ENCODE measurements at places on chromosomes 2 and 18.

DNA sequence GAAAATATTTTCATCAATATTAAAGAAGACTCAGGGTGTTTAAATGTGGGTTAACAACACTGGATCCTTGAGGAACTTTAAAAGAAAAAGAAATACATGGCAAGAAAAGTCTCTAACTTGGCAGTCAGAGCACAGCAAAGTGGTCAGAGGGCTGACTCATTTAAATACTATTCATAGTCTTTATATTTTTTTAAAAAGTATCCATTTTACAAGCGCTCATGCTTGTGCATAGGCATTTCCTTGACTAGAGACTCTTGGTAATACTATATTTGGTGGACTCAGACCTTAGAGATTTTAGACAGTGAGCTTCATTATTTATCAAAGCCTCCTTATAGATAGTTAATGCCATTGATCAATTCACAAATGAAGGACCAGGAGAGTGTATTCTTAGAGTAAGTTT, 110.2 kb downstream of the ABCA12 start:
- no peak for DNase-seq

- no peak for DNase-seq
Measured at GRCh38 chr2:144550084-144550483, 30.2 kb upstream of the ZEB2 start.

DNA sequence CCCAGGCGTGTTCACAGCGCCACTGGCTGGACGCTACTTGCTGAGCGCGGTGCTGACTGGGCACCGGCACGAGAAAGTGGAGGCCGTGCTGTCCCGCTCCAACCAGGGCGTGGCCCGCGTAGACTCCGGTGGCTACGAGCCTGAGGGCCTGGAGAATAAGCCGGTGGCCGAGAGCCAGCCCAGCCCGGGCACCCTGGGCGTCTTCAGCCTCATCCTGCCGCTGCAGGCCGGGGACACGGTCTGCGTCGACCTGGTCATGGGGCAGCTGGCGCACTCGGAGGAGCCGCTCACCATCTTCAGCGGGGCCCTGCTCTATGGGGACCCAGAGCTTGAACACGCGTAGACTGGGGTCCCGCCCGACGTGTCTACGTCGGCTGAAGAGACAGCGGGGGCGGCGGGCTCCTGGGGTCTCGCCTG, 891 bp upstream of the KHK start:
- DNase-seq = peak; percentile 87

GRCh38 chr18:8478166-8478967, 130.9 kb upstream of the RAB12 start:
- DNase-seq = peak; percentile 79

- DNase-seq = no peak
Measured at GRCh38 chr2:64738026-64738425, 84.3 kb upstream of the SERTAD2 start.

- DNase-seq = peak; percentile 69
Measured at GRCh38 chr2:171523088-171524017, 1.1 kb downstream of the CYBRD1 start.

DNA sequence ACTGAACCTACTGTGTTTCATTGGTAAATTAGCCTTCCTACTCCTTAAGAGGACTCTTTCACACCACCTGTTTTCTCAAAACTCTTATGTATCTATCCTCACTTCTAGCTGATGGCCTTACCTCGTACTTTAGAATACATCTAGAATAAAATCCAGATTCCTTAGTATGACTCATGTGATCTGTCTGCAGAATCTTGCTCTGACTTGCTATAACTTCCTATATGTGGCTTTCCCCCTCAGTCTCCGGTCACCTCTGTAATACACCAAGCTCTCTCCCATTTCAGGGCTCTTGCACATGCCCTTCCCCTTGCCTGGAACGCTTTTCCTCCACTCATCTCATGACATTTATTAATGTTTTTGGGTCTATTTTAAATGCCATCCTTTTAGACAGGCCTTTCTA, 95.6 kb upstream of the LHCGR start:
- DNase-seq = no peak

- DNase-seq = peak; percentile 72
Measured at GRCh38 chr2:222319586-222320435, 21.0 kb upstream of the PAX3 start.

- DNase-seq = peak; percentile 49
Measured at GRCh38 chr2:98445683-98446581, 1.3 kb downstream of the INPP4A start.

DNA sequence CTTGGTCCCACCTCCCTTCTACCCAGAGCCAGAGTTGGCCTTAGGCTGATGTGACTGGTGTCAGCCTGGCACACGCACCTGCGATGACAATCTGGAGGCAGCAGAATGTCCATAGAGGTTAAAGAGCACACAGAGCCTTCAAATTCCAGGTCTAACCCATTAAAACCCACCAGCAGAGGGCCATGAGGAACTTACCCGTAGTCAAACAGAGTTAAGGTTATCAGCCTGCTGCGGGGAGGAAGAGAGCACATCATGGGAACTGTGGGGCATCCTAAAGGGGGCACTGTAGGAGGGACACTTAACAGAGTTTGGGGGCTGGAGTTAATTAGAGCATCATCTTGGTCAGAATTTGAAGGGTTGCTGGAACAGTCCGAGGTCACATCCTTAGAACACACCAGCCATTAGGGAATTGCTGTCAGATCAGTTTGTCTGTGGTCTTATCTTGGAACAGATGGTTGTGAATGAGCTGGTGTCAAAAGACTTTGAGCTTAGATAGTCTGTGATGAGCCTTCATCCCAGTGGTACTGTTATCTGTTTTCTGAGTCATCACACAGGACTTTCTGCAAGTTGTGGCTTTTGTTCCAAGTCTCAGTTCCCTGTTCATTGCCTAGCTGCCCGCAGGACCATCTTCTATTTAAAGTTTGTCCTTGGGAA, 248.6 kb downstream of the LOXHD1 start:
- no peak for DNase-seq

- DNase-seq = peak; percentile 58
Measured at GRCh38 chr2:84942964-84943421, 28.0 kb upstream of the KCMF1 start.

DNA sequence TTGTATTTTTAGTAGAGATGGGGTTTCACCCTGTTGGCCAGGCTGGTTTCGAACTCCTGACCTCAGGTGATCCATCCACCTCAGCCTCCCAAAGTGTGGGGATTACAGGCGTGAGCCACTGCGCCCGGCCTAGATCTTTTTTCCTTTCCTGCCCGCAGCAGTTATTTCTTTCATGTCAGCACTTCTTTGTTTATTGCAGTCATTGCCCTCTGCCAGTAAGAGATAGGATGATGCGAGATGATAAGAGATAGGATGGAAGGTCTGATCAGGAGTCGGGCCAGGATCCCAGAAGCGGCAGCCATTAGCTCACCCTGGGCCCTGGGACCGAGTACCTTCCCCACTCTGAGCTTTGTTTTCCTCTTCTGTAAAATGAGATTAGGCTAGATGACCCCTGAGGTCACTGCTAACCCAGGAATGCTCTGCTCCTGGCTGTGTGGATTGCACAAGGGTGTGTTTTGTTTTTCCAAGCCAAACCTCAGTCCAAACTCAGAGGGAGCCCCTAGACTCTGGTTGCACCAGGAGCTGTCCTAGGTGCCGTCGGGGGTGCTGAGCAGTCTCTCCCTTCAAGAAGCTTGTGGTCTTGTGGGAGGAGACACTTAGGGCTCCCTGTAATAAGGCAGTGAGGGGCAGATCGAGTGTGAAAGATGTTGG, 63.3 kb downstream of the LPIN1 start:
- no peak for DNase-seq

GRCh38 chr2:99259465-99259864, 4.0 kb upstream of the LYG2 start:
- DNase-seq = no peak

DNA sequence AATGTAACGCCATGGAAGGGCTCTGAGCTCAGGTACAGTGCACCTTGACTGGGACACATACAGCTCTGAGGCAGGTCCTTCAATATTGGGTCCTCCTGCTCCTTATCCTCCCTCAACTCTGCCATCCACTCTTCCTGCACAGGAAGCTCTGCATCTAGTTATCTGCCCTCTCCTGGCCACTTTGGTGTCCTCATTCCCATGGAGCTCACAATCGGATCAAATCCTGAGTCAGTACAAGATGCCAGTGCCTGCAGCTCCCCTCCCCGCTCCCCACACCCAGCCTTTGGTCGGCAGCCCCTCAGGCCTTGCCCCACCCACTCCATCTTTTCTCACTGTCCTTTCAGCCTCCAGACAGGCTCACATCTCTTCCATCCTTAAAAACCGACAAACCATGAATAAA, 58.0 kb downstream of the LRRFIP1 start:
- no peak for DNase-seq

DNA sequence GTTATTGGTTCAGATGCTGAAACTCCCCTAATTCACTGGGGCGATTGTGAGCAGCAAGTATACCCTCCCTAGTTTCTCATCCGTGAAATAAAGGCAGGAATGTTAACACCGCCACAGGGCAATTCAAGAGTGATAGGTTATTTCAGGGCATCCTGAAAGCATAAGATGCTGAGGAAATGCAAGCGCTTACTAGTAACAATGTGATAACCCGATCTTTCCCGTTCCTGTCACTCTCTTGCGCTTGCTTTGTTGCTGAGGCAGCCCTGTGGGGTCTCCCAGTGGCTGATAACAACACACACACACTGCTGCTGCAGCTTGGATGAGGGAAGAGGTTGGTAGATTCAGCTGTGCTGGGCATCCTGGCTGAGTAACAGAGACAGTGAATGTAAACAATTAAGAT, 259.3 kb downstream of the AGPS start:
- DNase-seq = no peak

DNA sequence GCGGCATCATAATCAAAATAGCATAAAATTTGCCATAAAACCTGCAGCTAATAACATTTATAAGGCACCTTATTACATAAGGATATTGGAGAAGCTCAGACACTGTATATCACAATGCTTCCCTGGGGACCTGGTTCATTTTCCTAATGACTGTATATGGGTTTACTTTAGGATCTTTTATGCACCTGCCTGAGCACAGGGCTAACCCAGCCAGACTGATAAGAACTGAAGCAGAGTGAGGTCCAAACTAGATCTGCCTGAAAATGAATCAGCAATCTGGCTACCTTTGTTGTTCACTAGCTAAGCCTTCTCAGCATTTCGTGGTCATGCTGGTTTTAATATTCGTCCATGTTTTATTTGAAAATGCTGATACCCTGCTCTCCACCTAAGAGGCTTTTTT, 1922.3 kb upstream of the CELF4 start:
- DNase-seq = no peak

GRCh38 chr2:60852282-60852860, 29.0 kb upstream of the REL start:
- DNase-seq = peak; percentile 96

DNA sequence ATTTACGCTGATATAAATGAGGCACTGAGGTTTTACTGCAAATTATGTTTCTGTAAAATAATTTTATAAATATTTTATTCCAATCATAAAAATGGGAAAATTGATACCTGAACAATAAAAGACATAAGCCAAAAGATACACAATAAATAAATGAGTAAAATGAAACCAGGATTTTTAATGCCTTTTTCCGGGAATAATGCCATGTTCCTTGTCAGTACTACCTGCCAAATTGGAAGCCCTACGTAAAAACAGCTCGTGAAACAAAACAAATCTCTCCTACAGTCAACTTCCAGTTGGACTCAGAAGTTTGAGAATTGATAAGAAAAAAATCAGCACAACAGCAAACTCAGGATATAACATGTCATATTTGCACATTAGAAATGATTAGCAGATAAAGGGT, 18.0 kb downstream of the GALNT3 start:
- no peak for DNase-seq

DNA sequence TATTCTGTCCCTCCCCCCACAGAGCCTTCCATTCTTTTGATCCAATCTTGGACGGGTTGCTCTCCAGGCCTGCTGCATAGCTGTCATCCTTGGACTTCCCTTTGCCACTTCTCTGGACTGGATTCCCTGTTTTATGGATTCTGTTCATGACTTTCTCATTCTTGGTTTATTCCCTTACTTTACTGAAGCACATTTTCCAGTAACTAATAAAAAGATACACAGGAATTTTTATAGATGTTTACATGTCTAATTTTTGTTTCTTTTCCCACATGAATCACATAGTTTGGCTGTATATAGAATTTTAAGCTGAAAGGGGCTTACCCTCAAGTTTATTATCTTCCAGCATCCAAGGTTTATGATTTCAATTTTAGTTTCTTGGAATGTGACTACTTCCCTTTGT, 37.9 kb downstream of the GDF7 start:
- DNase-seq = no peak

DNA sequence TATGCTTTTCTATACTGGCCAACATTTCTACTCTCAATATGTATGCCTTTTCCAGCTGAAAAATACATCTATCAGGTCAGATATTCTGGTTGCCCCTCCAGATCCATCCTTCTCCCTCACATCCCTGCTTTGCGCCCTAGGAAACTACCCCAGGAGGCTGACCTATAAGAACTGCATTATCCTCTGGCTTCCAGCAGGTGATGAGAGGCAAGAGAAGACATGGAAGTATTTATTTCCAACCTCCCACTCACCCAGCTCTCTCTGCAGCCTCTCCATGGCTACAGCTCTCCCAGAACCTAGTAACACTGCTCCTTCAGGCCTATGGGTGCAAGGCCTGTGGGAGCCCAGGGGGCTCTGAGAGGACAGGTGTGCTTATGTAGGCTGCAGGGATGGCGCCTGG, 42.9 kb downstream of the ARID5A start:
- no peak for DNase-seq

- DNase-seq = no peak
Measured at GRCh38 chr18:35508746-35509338, 11.1 kb upstream of the INO80C start.

GRCh38 chr2:79638954-79639353, 126.1 kb downstream of the CTNNA2 start:
- DNase-seq = no peak

- peak; percentile 32 for DNase-seq
Measured at GRCh38 chr2:160491911-160492371, 1.7 kb downstream of the RBMS1 start.

GRCh38 chr2:162308747-162309503, 9.6 kb downstream of the IFIH1 start:
- DNase-seq = no peak

GRCh38 chr2:114700440-114700839, 258.0 kb downstream of the DPP10 start:
- no peak for DNase-seq

DNA sequence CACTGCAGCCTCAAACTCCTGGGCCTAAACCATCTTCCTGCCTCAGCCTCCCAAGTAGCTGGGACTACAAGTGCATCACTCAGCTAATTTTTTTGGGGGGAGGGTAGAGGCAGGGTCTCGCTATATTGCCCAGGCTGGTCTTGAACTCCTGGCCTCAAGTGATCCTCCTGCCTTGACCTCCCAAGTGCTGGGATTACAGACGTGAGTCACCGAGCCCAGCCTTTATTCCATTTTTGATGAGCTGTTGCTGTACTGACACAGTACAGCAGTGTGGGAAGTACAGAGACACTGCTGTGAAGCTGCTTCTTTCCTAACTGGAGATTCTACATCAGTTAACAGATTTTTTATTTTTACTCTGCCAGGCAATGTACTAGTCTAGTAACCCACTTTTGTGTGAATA, 18.8 kb downstream of the PTRHD1 start:
- no peak for DNase-seq
